ENCODE measurements at places on chromosomes 13 and 19.

DNA sequence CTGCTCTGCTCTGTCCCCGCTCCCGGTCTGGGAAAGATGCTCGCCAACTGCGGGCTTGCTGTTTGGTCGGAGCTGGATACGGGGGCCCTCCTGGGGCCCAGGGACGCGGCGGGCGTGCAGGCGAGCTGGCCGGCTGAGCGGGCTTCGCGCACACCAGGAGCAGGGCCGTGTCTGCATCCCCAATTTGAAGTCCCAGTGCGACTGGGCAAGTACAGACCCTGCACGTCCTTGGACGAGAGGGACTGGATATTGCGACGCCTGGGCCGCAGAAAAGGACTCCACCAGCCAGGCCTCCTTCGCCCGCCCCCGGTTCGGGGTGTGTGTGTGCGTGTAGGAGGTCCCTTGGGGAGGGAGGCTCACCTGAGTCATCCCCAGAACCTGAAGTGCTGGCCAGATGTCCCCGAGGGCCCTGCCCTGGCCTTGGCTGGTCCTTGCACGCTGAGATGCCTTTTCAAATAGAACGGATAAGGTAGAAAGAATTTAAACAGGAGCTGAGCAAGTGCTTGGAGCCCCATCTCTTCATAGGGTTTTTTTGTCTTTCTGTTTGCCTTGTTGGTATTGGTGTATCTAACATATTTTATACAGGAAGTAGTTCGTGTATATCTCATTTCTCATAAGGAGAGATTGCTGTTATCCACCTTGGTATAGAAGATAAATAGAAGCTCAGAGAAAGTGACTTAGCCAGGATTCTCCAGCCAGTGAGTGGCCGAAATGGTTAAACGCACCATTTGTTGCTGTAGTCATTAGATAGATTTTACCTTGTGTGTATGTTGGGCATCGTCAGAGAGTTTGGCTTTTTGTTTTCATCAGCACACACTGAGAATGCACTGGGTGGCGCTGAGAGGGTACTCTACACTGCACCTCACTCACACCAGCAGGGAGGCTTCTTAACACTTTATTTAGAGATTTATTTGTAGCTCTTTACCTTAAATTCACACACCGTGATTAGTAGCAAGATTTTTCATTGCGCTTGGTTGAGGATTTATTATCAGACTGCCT is 1.1 kb downstream of the NAXD start:
- DNase-seq: peak; percentile 54

- DNase-seq: no peak
Measured at GRCh38 chr13:76647550-76647949, 238.7 kb downstream of the KCTD12 start.

DNA sequence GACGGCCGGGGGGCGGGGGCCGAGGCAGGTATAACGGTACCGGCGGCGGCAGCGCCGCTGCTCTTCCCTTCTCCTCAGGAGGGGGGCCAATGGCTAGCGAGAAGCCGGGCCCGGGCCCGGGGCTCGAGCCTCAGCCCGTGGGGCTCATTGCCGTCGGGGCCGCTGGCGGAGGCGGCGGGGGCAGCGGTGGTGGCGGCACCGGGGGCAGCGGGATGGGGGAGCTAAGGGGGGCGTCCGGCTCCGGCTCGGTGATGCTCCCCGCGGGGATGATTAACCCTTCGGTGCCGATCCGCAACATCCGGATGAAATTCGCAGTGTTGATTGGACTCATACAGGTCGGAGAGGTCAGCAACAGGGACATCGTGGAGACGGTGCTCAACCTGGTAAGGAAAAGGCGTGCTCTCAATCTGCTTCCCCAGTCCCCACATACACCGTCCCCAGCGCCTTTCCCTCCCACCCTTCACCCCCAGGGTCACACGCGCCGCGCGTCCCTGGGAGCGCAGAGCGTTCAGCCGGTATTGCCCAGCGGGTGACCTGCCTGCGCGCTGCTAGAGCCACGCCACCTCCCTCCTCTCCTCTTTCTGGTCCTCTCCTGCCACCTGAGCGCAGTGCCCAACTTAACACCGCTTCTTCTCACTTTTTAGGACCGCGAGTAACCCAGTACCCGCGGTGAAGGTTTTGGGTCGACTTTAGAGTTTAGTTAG is 814 bp downstream of the NBEA start:
- peak; percentile 25 for DNase-seq

DNA sequence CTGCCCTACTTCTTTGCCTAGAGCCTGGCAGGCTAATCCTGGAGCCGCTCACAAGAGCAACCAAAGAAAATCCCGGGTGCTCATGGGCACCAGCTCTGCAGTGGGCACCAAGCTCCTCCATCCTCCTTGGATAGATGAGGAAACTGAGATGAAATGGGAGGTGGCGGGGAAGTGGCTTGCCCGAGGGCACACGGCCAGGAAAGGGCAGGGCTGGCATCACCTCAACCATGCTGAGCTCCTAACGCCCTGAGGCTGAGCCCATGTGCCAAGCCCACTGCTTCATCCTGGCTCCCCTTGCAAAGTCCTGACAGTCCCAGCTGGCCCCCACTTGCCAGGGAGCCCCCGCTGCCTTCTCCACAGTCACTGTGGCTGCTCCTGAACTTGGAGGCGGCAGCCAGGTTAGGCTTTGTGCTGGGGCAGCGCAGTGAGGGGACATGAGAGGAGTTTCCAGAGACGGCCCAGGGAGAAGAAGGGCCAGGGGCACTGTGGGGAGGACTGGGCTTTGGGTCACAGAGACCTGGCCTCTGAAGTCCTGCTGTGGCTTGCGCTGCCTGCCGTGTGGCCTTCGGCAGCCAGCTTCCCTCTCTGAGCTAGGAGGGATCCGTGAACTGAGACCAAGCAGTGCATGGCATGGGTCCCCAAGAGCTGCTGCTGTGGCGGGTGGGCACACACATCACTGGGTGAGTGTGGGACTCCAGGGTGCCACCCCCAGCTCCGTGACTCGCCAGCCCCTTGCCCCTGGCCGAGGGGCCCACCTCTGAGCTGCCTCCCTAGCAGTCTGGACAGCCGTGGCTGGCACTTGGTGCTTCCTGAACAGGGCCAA is 17.5 kb downstream of the TMED1 start:
- no peak for DNase-seq

DNA sequence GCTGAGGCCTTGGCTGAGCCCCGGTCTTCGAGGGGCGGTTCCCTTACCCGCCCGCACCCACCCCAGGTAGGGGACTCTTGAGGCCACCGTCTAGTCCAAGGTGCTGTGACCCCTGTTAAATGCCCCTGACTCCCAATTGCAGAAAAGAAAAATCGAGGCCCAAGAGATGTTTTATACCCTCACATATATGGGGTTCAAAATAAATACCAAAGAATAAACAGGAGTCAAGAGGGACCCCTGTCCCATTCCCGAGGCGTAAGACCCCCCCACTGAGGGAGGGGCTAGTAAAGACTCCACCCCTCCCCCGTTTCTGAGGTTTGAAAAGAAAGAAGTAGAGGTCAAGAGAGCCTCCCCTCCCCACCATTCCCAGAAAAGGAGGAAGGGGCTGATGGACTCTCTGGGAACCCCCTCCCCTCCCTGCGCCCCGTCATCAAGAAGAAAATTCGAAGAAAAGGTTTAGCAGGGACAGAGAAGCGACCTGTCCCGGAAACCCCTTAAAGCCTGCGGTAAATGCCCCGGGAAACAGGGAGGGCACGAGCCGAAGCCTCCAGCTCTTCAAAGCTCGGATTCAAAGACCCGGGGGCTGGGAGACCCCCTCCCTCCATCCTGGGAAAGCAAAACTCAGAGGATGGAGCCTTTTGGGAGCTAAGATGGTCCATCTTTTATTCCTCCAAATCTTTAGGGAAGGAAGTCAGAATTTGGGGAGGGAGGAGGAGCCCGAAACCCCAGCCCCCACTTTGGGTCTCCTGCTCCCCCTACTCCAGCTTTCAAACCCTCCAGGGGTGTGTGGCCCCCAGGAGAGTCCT is 755 bp upstream of the RAB3A start:
- peak; percentile 61 for DNase-seq

DNA sequence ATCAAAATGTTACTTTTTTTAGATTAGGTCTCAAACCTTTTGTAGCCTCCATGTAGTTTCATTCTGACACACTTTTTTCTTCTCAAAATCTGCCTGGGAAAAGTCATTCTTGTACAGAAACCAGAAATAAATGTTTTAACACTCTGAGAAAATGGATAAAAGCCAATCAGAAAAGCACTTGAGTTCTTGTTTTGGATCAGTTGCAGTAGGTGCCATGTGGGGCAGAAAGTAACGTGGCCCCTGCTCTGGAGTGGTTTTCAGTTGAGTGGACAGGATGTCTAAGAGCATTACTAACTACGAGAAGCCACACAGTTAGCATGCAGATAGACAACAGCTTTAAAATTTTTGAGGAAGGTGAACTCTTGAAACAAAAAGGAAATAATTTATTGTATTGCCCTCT is 19.1 kb downstream of the GPR183 start:
- DNase-seq: peak; percentile 53

- DNase-seq: no peak
Measured at GRCh38 chr13:75812751-75813181, 176.6 kb downstream of the LMO7 start.

DNA sequence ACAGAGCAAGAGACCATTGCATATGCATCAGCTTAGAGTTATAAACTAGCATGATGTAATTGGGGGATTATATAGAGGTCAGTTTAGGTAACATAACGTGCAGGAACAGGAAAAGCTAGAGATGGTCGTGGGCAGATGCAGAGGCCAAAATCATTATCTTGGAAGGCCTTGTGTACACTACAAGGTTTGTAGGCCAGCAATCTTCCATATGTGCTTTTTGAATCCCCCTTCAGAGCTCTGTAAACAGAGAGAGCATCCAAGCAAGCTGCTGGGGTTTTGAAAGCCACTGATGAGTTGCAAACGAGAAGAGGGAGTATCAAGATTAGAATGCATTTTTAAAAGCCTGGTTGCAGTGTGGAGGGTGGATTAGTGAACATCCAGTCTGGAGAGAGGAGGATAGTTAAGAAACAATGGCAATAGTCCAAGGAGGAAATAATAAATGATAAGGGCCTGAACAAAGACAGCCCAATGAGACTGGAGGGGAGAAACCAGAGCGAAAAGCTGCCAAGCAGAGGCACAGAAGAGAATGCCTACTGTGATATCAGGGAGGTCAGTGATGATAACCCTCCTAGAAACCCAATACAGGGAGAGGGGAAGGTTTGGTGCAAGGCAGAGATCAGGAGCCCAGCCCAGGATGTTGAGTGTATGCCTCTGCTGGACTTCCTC is 109.6 kb downstream of the ZAR1L start:
- no peak for DNase-seq

DNA sequence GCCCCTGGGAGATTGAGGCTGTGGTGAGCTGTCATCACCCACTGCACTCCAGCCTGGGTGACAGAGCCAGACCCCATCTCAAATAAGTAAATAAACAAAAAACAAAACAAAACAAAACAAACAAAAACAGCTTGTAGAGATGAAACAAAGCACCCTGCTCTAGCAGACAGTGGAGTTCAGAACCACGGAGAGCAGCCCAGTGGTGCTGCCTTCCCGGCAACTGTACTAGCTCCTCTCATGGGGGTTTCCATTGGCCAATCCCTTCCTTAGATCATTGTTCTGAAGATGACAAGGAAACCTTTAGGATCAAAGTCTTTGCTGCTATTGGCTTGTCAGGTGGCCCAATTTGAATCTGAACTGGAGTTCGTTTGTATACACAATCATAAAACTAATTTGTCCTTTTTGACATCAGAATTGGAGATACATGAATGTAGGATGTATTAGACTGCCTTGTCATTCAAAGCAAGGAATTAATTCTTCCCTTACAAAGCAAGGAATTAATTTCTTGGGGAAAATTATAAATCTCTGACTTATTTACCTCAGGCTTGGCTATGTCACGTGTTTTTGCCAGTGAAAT is 19.7 kb upstream of the SYCN start:
- DNase-seq: peak; percentile 20

GRCh38 chr19:12695514-12695913 is 917 bp downstream of the FBXW9 start:
- DNase-seq: no peak

DNA sequence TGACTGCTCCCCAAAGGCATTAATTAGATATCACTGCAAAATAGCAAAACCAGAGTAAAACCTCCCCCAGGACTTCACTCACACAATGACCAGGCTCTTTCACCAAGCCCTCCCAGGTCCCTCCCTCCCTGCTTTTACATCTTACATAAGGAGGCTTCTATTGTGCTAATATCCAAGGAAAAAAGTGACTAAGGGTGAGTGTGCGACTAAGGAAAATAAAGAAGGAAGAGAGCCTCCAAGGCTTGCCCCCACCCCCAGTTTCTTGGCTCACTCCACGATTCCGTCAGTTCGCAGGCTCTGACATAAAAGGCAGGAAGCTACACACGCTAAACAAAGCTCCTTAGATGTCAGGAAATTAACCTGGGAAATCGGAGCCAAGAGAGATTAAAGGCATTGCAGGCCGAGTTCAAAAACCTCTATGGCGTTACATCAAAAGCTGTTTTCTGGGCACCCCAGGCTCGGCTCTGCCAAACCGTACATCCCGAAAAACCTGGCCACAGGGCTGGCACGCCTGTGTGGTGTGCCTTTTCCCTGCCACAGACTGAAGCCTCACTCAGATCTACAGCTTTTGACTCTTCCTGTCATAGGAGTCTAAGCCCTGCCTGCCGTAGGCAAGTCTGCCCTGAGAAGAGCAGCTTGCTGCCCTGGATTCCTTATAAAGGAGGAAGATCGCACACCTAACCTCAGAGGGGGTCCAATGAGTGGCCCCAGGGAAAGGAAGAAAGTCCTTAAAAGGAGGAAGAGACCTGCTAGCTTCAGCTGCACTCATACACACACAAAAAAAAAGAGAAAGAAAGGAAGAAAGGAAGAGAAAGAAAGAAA is 67.0 kb upstream of the SERP2 start:
- DNase-seq: no peak

DNA sequence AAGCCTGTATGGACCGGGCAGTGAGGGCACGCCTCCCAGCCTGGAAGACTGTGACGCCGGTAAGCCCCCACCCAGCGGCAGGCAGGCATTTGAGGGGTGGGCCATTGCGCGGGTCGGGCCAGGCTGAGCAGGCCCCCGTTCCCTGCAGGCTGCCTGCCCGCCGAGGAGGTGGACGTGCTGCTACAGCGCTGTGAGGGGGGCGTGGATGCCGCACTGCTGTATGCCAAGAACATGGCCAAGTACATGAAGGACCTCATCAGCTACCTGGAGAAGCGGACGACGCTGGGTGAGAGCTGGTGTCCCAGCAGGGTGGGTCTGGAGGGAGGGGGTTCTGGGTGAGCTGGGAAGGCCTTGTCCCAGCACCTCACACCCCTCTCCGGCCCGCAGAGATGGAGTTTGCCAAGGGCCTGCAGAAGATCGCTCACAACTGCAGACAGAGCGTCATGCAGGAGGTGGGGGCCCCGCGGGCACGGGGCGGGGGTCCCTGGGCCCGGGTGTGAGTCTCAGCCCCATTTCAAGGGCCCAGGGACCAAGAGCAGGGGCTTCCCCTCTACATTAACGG is 7.1 kb downstream of the ARHGAP45 start:
- no peak for DNase-seq

- DNase-seq: no peak
Measured at GRCh38 chr13:87680298-87680697, 9.1 kb downstream of the SLITRK5 start.

GRCh38 chr13:24050292-24050711 is 110.2 kb upstream of the SPATA13 start:
- no peak for DNase-seq

- no peak for DNase-seq
Measured at GRCh38 chr13:99802416-99802815, 169.2 kb downstream of the ZIC5 start.

GRCh38 chr13:88144580-88144979 is 473.4 kb downstream of the SLITRK5 start:
- no peak for DNase-seq

Measured in stimulated activated naive CD8-positive, alpha-beta T cell treated with anti-CD3 and anti-CD28 coated beads, Interleukin-15, Interleukin-2, amounts not matched to agents 100 U/mL and 50 U/mL, for 24 hours (primary cell).